ENCODE measurements at places on chromosomes 7 and 10. TPM values are rescaled to one million over a fixed set of nuclear protein-coding genes. Genes with fewer than 3 reads are reported as not detected.

The TSPAN15 gene
- total RNA-seq = 44.6 TPM

The UNC5B gene
- total RNA-seq = 8.4 TPM

The CPA1 gene
- 0.79 TPM for total RNA-seq

The MYL7 gene
- total RNA-seq = 1.4 TPM

The RASA4B gene
- 17.6 TPM for total RNA-seq

The ANKRD22 gene
- total RNA-seq = 0.33 TPM

The PRKAR2B gene
- total RNA-seq = 4.7 TPM

The SLC16A12 gene
- 0.51 TPM for total RNA-seq

The CYP3A7 gene
- total RNA-seq = not detected

The PROSER2 gene
- total RNA-seq = 2.0 TPM

The PTPRN2 gene
- total RNA-seq = 2.8 TPM

The BLNK gene
- total RNA-seq = 3.2 TPM

The CPA2 gene
- 0.67 TPM for total RNA-seq

The DPP6 gene
- 0.10 TPM for total RNA-seq

The SPDYE9 gene
- total RNA-seq = not detected

The PRLHR gene
- total RNA-seq = not detected

The PARD3 gene
- 28.8 TPM for total RNA-seq

The CDH23 gene
- total RNA-seq = 43.0 TPM
